PC-3 (cell line): ENCODE measurements at places on chromosomes 2 and 18.
A peak's percentile ranks its signal among the peaks of the same experiment; 100 is the strongest.

DNA sequence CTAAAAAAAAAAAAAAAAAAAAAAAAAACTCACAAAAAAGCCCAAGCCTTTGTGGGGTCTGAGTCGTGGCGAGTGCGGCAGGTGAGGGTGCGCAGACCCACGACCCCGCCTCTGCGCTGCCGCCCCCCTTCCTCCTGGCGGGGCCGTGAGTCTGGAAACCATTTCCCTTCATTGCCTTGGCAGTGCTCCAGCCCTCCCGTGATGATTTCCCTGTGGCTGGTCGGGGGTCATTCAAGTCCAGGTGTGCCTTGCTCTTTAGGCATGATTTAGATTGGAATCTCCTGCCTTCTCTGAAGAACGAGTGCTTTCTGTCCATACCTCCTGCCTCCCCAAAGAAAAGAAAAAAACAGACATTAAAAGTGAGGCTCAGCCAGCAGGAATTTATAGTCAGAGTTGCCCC is 161.8 kb downstream of the FAM210A start:
- H3K27me3 ChIP-seq, result peaks cover 57% of the 10 kb centered on the region
- H3K4me1 ChIP-seq, result no peaks in the 10 kb centered on the region
- no peaks in the 10 kb centered on the region for H3K36me3 ChIP-seq
- no peak overlapping the region for H3K27ac ChIP-seq
- DNase-seq, result no peak

- H3K36me3 ChIP-seq, result no peaks in the 10 kb centered on the region
- no peak for DNase-seq
- peaks cover 34% of the 10 kb centered on the region for H3K27me3 ChIP-seq
Measured at GRCh38 chr2:175476374-175476773, 294.9 kb upstream of the ATP5MC3 start.

DNA sequence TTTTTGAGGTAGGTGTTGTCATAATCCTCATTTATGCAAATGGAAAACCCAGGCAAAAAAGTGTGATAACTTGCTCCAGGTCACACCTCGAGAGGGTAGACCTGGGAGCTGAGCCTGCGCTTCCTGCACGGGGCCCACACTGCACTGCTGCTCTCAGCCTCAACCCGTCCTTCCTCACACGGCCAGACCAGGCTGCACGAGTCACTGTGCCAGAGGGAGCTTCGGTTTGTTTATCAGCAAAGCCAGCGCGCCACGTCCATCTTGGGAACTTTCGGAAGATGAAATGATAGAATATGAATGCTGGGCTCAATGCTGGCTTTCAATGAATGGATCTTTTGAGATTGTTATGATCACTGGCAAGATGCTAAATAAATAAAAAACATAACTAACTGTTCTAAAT is 14.4 kb downstream of the COPS9 start:
- no peak overlapping the region for H3K4me3 ChIP-seq
- H3K4me1 ChIP-seq, result no peaks in the 10 kb centered on the region
- H3K27ac ChIP-seq, result no peak overlapping the region
- no peak for DNase-seq

- no peak for DNase-seq
- H3K27me3 ChIP-seq, result no peaks in the 10 kb centered on the region
- H3K27ac ChIP-seq, result peak overlapping the region; percentile 78
- H3K4me1 ChIP-seq, result peaks cover 43% of the 10 kb centered on the region
- H3K36me3 ChIP-seq, result no peaks in the 10 kb centered on the region
- H3K4me3 ChIP-seq, result no peak overlapping the region
Measured at GRCh38 chr2:233380132-233380895, 26.0 kb downstream of the DGKD start.

- no peaks in the 10 kb centered on the region for H3K27me3 ChIP-seq
- no peak for DNase-seq
- H3K4me1 ChIP-seq, result no peaks in the 10 kb centered on the region
- H3K27ac ChIP-seq, result no peak overlapping the region
- H3K4me3 ChIP-seq, result no peak overlapping the region
Measured at GRCh38 chr2:213545481-213545880, 261.2 kb downstream of the SPAG16 start.

GRCh38 chr2:189492451-189492850 is 51.2 kb downstream of the WDR75 start:
- no peak overlapping the region for H3K4me3 ChIP-seq
- H3K27me3 ChIP-seq, result no peaks in the 10 kb centered on the region
- DNase-seq, result peak; percentile 40
- no peak overlapping the region for H3K27ac ChIP-seq
- no peaks in the 10 kb centered on the region for H3K4me1 ChIP-seq
- H3K36me3 ChIP-seq, result no peaks in the 10 kb centered on the region

- H3K4me1 ChIP-seq, result no peaks in the 10 kb centered on the region
- no peaks in the 10 kb centered on the region for H3K36me3 ChIP-seq
- no peak for DNase-seq
- no peak overlapping the region for H3K4me3 ChIP-seq
- no peaks in the 10 kb centered on the region for H3K27me3 ChIP-seq
- H3K27ac ChIP-seq, result no peak overlapping the region
Measured at GRCh38 chr18:34548120-34548972, 161.8 kb upstream of the DTNA start.

DNA sequence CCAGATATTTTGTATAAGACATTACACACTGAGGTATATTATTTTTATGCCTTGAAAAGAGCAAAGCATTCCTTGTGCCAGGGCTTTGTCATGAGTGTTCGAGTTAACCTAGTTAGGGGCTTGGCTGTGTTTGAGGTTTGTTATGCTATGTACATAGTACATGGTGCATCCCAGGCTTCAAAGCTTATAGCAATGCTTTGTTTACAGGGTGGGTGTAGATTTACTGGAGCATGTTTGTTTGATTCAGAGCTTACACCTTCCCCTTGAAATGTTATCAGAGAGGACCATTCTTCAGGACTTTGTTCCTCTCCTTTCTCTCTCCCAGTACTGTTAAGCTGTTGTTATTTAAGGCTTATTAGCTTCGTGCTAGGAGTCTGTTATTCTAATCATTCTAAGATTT is 738.7 kb upstream of the LRRTM4 start:
- no peak overlapping the region for H3K27ac ChIP-seq
- DNase-seq, result no peak
- H3K36me3 ChIP-seq, result no peaks in the 10 kb centered on the region
- H3K27me3 ChIP-seq, result no peaks in the 10 kb centered on the region

DNA sequence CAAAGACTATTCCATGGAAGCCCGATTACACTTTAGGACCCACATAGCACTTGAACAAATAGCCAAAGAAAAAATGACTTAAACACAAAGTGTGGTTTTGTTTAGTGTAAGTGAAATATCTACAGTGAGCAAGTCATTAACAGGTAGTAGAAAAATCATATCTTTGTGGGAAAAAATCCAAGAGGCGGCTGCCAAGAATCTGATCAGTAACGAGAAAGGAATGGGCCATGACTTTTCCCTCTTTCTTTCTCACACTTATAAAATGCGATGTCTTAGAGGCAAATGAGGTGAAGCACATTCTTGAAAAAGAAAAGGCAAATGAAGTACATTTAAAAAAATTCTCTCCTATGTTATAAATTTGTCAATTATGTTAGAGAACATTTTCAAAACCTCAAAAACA is 12.9 kb upstream of the GEMIN6 start:
- H3K36me3 ChIP-seq, result no peaks in the 10 kb centered on the region
- 0 out of 2 replicates have a peak overlapping the region, but pooled peaks have one; percentile 5 for H3K4me3 ChIP-seq
- DNase-seq, result peak; percentile 77
- H3K27me3 ChIP-seq, result no peaks in the 10 kb centered on the region

- no peaks in the 10 kb centered on the region for H3K4me1 ChIP-seq
- H3K36me3 ChIP-seq, result no peaks in the 10 kb centered on the region
- no peak overlapping the region for H3K4me3 ChIP-seq
- H3K27me3 ChIP-seq, result no peaks in the 10 kb centered on the region
- H3K27ac ChIP-seq, result no peak overlapping the region
Measured at GRCh38 chr2:230942920-230943896, 18.2 kb upstream of the GPR55 start.

DNA sequence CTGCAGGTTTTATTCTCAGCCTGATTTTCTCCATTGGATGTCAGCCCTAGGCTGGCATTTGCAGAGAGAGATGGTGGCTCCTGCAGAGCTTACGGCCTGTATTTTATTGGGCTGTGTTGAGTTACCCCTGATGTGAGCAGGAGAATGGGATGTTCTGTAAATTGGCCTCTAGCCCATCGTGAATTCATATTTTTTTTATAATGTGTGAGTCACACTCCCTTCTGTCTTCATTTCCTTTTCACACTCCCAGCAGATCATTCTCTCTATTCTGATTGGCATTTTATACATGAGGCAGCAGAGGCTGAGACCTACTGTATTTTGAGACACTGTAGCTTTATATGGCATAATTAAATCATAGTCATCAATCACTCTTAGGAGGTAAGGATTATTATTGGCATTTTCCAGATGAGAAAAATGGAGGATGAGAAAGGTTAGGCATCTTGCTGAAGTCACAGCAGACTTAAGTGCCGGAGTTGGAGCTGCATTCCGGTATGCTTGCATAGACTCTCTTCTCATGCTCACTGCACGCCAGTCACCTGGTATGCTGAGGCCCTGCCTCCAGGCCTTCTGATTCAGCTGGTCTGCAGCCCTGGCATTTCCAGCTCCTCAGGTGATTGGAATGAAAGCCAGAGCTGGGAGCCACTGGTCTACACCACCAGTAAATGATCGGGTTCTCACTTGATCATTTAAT is 142.4 kb downstream of the NEDD4L start:
- peak overlapping the region; percentile 16; the same call in 1 of the 2 replicates for H3K4me3 ChIP-seq
- H3K27me3 ChIP-seq, result no peaks in the 10 kb centered on the region
- no peaks in the 10 kb centered on the region for H3K36me3 ChIP-seq
- peaks cover 56% of the 10 kb centered on the region for H3K4me1 ChIP-seq
- peak; percentile 89 for DNase-seq
- peak overlapping the region; percentile 80 for H3K27ac ChIP-seq

DNA sequence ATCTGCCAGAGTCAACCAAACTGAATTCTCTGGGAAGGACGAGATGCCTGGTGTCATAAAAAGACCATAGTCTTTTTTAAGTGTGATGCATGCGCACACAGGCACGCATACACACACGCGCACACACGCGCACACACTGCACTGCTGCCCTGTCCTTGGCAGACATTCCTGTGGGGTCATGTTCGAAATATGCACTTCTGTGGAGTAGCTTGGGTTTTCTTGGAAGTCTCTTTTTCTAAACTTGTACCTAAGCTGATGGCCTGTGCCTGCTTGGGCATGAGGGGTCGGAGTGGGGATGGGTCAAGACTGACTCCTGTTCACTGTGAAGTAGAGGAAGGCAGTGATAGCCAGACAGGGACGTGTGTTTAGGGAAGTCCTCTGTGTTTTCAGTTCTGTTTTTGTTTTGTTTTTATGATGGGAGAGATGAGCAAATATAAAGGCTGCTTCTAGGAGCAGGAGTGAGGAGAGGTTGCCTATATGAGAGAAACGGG is 4.0 kb upstream of the RMC1 start:
- H3K4me1 ChIP-seq, result peaks cover 26% of the 10 kb centered on the region
- H3K27ac ChIP-seq, result no peak overlapping the region
- DNase-seq, result no peak

DNA sequence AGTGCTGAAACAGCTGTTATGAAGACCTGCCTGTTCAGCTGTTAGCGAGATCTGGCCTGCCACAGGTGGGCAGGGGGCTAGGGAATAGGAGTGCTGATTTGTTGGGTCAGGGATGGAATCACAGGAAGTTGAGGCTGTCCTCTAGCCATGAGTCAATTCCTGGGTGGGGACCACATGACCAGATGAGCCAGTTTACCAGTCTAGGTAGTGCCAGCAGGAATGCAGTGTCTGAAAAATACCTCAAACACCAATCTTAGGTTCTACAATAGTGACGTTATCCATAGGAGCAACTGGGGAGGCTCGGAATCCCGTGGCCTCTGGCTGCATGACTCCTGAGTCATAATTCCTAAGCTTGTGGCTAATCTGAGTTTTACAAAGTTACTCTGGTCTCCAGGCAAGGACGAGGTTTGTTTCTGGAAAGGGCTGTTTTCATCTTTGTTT is 44.9 kb downstream of the DYSF start:
- DNase-seq, result peak; percentile 97
- peak overlapping the region; percentile 42; the same call in 1 of the 2 replicates for H3K4me3 ChIP-seq
- H3K4me1 ChIP-seq, result peaks cover 42% of the 10 kb centered on the region
- H3K36me3 ChIP-seq, result no peaks in the 10 kb centered on the region
- peak overlapping the region; percentile 86 for H3K27ac ChIP-seq

- H3K4me1 ChIP-seq, result no peaks in the 10 kb centered on the region
- 0 out of 2 replicates have a peak, but pooled peaks cover 5% of the 10 kb centered on the region for H3K36me3 ChIP-seq
- H3K27me3 ChIP-seq, result no peaks in the 10 kb centered on the region
- no peak for DNase-seq
Measured at GRCh38 chr2:98533547-98533946, 74.8 kb downstream of the COA5 start.

DNA sequence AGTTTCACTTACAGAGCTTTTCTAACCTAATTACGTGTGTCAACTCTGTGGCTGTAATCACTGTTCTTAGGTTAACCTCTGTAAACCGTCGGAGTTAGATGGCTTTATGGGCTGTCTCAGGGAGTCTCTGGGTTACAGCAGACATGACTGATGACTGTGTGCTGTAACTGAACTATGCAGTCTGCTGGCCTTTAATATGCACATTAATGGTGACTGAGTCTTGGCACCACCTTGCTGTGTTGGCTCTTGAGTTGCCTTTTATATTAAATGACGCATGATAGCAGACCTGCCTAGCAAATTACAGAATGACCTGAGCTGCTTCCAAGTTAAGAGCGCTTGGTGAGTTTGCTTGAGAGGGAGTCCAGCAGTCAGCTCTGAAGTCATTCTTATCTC is 90.1 kb downstream of the ACKR3 start:
- H3K27ac ChIP-seq, result peak overlapping the region; percentile 97
- H3K4me1 ChIP-seq, result peaks cover 33% of the 10 kb centered on the region
- no peak overlapping the region for H3K4me3 ChIP-seq
- DNase-seq, result peak; percentile 94
- no peaks in the 10 kb centered on the region for H3K36me3 ChIP-seq

DNA sequence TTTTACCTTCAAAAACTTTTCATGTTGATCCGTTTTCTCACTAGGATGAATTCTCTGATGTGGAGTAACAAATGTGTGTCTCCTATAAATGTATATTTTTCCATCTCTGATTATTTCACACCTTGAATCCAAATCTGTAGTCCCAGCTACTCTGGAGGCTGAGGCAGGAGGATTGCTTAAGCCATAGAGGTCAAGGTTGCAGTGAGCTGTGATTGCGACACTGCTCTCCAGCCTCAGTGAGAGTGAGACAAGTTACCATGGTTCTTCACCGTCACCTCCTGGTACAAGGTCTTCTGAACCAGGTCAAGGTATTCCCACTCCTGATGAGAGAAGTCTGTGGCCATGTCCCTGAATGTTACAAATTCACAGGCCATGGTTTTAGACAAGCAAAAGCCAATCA is 15.1 kb downstream of the GMCL1 start:
- H3K36me3 ChIP-seq, result peaks cover 12% of the 10 kb centered on the region; the same call in 1 of the 2 replicates
- H3K27me3 ChIP-seq, result no peaks in the 10 kb centered on the region
- no peak overlapping the region for H3K4me3 ChIP-seq
- H3K4me1 ChIP-seq, result peaks cover 33% of the 10 kb centered on the region

DNA sequence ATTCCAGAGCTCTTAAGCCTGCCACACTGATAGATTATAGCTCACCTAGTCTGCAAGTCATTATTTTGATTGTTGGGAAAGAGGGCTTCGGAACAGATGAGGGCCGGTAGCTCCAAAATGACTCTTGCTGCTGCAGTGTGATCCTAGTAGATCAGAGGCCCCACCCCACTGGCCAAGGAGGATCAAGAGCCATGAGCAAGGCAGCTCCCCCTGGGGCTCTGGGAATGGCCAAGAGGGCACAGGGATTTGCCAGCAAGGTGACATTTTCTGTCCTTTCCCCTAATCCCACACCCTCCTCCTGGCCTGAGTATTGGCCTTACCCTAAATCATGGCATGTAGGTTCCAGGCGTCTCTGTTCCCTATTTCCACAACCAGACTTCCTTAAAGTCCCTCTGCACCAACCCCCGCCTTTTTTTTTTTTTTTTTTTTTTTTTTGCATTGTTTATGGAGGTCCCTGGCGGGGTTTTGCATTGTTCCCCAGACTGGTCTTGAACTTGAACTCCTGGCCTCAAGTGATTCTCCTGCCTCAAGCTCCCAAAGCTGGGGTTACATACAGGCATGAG is 36.5 kb downstream of the EIF4E2 start:
- H3K27ac ChIP-seq, result no peak overlapping the region
- no peaks in the 10 kb centered on the region for H3K36me3 ChIP-seq
- H3K27me3 ChIP-seq, result no peaks in the 10 kb centered on the region
- H3K4me3 ChIP-seq, result no peak overlapping the region
